Brain pericyte (primary cell): ENCODE measurements at places on chromosomes 16 and 17.

DNA sequence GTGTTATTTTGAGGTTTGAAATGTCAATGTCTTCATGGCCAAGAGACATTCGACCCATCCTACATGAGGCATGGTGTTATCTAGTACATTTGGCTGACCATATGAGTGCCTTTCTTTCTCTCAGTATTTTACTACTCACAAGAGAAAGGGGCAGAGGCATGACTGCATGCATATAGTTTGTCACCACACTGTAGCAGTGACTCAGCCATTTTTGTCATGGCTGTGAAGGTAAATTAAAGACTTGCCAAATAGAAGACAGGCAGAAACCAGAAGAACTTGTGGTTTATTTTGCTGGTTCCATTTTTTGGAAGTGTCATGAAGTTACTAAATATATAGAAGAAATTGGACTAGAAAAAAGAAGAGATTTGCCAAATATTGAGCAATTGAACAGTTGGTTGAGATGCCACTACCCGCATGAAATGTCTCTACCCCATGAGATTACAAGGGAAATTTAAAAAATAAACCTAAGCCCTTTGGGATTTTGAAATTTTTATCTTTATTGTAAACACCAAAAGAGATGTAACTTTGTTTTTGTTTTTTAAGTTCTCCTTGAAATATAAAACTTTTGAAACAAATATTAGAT is 170.3 kb downstream of the CHD9 start:
- no peak for DNase-seq

- peak; percentile 58 for DNase-seq
Measured at GRCh38 chr17:59093702-59094231, 12.9 kb downstream of the TRIM37 start.

GRCh38 chr17:40264458-40265185 is 23.1 kb upstream of the CDC6 start:
- DNase-seq = no peak

DNA sequence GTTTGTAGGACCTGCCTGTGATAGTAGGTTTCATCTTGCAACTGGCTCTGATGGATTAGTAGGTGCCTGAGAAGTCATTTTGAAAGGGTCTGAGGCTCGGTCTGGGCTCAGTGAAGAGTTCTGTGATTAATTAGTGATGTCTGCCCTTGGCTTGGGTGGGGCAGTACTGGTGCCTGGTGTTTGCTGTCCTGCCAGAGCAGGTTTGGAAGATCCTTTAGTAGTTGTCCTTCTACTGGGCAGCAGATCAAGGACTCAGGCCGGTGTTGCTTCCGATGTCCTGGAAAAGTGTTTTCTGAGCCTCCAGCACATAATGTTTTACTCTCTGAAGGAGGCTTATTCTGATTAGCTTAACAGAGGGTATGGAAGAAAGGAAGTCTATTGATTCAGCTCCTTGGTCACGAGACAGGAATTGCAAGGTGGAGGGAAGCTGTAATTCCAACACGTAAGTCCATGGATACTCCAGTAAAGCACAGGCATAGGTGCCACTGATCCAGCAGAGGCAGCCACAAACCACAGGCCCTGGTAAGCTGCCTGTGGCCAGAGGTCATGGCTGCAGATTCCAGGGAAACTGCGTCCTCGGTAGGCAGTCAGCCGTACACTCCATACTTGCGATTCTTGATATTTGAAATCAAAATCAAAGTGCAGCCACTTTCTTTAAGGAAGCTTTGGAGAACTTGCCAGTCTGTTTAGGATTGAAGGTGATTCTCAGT is 18.7 kb downstream of the HLF start:
- DNase-seq = no peak

DNA sequence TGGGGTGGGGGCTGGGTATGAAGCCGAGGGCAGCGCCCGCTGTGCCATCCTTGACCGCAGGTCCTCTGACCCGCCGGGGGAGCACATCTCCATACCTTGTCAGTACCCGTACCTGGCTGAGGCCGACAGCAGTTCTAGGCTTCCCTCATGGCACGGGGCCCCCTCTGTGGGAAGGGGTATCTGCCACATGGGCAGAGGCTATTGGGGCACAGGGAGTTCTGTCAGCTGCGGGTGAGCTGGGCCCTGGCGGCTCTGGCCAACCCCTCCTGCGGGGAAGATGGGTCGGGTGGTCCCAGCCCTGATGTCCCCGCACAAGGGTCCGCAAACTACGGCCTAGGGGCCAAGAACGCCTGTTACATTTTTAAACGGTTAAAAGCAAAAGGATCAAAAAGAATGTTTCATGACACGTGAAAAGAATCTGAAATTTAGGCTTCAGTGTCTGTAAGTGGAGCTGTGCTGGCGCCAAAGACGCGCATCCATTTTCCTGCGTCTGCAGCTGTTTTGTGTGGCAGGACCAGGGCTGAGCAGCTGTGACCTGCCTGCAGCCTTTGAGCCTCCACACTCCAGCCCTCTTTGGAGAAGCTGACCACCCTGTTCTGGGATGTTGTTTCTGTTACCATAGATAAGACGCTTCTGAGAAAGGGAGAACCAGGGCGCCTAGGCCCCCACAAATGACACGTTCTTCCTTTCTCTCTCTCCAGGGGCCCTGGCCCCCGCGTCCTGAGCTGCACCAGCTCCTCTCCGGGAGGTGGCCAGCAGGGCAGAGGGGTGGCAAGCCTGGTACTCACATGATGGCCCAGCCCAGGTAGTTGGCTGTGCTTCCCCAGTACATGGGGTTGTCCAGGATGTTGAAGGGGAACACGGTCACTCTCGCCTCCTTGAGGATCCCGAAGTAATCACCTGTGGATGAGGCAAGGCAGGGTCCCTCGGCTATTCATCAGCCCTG is 12.7 kb upstream of the RASD1 start:
- DNase-seq = no peak

DNA sequence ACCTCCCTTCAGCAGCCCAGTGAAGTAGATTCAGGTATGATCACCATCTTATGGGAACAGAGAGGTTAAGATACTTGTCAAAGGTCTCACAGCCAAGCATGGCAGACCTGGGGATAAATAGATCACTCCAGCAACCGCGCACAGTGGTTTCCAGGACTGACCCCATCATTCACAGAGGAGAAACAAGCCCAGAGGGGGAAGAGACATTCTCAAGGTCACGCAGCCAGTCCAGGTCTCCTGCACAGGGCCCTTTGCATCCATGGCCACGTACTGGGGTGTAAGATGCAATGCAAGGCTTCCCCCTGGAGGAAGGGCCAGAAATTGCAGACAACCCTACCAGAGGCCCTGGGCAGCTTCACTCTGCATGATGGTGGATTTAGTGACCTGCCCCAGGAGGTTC is 19.9 kb downstream of the TLE7 start:
- no peak for DNase-seq

DNA sequence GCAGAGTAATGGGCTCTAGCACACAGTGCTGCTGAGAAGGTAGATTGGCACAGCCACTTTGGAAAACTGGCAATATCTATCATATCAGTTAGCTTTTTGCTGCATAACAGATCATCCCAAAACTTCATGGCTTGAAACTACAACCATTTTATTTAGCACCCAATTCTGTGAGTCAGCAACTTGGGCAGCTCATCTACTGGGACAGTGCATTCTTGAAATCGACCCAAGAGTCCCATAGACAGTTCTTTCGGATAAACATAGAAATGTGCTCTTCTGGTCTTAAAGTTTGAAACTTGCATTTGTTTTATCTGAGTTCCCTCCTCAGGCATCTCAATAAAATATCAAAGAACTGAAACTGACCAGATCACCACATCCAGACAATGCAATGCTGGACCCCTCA is 76.7 kb downstream of the CEP112 start:
- DNase-seq = no peak

DNA sequence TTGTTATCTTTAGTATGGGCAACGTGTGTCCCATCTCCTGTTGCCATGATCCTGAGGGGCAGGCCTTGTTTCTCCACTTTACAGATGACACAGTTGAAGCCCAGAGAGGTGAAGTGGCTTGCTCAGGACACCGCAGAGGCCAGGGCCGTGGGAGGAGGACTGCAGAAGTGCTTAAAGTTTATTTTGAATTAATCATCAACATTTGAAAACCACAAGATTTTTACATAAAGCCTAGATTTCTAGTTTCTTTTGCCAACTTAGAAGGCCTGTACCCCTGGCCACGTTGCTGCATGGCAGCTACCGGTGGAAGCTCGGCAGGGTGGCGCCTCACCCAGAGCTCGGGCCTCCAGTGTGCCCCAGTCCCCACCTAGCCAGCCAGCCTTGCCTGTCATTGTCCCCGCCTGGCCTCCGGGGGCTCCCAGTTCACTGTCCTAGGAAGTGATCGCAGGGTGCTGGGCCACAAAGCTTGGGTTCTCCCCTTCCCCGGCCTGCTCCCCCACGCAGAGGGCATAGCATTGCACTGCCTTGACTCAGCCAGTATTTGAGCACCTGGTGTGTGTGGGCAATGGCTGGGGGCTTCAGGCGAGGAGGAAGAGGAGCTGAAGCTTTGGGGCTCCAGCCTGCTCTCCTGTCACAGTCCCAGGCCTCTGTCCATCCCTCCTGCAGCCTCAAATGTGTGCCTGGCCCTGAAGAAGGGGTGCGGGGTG is 14.8 kb upstream of the ADCY7 start:
- no peak for DNase-seq

- no peak for DNase-seq
Measured at GRCh38 chr16:74740795-74741304, 33.8 kb downstream of the FA2H start.

GRCh38 chr16:51440131-51440889 is 289.2 kb upstream of the SALL1 start:
- DNase-seq = no peak

DNA sequence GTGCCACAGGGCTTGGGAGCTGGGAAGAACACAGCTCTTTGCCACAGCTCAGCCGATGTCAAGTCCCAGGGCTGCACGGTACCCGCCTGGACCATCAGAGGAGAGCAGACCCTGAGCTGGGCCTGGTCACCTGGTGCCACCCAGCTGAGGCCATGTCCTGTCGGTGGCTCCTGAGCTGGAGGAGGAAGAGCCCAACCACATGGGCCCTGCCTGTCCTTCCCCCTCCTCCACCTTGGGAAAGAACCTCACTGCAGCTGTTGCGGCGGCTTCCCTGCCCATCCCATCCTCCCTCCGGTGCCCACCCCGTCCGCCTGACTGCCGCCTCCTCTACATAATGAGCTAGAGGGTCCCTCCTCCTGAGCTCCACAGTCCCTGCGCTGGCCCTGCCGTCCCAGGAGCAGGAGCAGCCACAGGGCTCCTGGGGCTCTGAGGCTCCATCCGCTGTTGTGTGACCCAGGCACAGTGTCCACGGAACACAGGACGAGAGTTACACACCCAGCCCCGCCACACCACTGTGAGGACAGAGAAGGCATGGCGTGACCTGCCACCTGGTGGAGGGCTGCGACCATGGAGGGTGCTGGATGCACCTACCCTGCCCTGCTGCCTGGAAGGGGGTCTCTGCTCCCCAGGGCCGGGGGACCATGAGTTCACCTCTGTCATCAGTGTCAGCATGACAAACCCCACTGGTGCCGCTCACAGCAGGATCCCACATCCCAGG is 21.4 kb upstream of the CHMP6 start:
- no peak for DNase-seq

DNA sequence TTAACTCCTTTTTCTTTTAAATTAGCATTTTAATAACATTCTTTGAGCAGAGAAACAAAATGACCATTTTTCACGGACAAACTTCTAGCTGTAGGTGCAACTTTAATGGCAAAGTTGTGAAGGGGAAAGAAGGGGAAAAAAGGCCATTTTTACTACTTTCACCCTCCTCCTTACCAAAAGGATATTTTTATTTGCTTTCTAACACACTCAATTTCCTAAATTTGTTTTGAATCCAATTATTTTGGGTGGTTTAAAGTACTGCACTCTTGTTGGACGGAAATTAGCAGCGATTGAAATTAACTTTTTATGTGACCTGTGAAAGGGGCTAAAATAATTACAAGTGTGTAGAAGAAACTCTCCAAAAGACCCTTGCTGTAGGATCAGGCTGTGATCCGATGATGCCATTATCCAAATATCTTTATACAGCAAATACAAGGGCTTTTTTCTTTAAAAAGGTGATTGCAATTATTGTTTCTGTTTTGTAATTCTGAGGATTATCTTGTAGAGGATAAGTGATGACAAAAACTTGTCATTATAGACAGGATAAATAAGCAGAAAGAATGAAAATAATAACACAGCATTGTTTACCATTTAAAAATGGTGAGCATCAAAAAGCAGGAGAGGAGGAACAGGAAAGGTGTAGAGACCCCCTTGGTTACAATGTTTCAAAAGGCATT is 42.4 kb downstream of the SNX11 start:
- DNase-seq = no peak

DNA sequence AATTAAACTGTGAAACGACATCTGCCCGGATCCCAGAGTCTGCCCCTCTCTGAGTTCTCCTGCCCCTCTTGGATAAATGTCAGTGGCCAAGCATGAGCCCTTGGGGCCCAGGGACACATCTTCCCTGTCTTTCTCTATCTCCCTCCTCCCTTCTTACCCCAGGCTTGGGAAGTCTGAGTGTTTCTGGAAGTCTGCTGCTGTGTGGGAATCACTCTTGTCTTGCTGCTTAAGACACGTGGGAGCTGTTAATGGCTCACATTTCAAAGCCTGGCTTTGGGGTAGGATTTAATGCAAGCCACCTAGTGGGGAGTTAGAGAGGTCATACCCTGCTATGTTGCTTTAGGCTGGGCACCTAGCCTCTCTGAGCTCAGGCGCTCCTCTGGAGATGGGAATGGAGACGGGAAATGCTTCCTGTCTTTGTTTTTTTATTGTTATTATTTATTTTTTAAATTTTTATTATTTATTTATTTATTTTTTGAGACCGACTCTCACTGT is 218.5 kb upstream of the CIBAR2 start:
- DNase-seq = peak; percentile 78

DNA sequence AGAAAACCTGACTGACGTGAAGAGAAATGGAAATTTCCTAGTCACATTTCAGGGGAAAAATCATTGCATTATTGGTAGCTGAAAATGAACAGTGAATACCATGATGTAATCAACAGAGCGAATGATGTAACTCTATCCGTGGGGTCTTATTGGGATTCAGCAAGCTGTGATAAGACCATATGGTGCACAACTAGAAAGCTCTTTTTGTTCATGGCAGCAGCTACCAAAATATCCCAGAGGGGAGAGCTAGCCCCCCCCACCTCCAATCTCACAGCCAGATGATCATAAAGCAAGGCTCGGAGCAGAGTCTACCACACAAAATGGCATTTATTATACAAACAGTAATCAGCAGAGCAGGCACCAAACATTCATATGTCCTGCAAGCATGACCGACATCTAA is 22.2 kb upstream of the DNAH17 start:
- DNase-seq = no peak

DNA sequence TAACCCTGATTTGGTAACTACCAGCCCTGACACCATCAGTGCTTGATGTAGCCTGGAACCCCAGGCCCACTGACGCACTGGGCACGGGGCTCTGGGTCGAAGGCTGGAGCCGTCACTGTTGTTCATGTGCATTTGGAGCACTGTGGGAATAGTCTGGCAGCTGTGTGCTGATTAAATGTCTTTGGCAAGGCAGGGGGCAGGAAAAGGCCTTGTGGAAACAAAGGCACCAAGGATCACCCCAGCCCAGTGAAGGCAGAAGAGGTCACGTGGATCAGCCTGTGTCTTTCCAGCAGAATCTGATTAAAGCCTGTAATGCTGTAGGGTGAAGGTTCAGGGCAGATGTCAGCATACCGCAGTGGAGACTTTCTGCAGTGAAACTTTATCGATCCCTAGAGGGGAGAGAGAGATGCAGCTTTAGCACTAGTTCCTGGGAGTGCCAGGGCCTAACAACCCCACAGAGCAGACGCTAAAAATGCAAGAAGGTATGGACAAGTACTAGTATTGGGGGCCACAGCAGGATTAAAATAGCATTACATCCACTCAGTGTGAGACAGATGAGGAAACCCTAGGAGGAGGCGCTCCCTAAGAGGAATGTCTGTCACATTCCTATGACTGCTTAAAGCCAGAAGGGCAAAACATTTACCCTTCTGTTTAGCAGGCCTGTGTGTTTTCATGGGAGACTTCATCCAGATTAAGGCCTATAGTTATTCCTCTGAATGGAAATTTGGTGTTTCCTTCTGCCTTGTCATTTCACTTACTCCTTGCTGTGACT is 9.7 kb downstream of the ZNHIT3 start:
- DNase-seq = no peak
